Fibroblast of the aortic adventitia (primary cell): ENCODE measurements at places on chromosomes 5 and 9. TPM values are rescaled to one million over a fixed set of nuclear protein-coding genes. Genes with fewer than 3 reads are reported as not detected.

- no peak for DNase-seq
Observed at GRCh38 chr9:90459321-90459720, 183.3 kb downstream of the DIRAS2 start.

DNA sequence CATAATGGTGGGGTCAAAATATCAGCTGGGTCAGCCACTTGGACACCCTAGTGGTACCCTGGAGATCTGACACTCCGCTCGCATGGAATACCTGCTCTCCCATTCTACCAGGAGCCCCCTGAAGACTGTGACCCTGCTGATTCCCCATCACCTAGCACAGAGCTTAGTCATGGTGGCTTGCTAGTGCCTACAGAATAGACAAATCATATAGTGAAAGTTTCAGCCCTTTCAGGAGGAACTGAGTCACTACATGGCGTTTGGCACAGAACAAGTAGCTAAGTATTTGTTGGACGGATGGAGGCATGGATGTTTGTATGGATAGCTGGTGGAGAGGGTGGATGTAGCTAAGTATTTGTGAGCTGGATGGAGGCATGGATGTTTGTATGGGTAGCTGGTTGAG lies 65.3 kb downstream of the LMX1B start:
- no peak for DNase-seq

DNA sequence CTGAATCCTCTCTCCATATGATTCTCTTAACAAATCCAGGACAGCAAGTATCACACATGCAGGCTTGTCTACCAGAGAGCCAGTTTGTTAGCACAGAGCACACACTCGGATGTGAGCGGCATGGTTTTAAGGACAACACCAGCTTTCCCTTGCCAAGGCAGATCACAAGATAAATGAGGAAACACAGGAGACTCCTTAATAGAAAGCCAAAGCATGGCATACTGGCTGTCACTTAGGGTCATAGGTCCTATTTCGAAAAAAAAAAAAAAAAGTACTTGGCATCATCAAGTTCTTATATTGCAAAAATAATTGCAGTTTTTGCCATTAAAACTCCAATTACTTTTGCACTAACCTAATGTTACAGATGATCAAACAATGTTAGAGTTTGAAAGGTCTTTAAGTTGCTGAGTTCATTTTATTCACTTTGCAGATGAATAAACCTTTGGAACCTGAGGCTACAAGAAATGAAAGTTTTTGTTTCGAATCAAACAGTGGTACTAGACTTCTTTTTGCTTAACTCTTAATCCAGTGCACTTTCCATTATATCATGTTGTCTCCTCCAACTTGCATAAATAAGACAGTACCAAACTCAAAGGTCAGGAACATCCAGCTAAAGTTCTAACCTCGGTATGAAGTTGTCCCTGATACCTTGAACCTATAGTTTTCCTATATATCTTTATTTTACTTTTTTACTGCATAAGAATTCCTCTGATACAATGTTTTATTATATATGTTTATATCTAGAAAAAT lies 138.5 kb downstream of the MPDZ start:
- peak; percentile 7 for DNase-seq

- DNase-seq: no peak
Observed at GRCh38 chr9:131701789-131702337, 38.0 kb downstream of the RAPGEF1 start.

DNA sequence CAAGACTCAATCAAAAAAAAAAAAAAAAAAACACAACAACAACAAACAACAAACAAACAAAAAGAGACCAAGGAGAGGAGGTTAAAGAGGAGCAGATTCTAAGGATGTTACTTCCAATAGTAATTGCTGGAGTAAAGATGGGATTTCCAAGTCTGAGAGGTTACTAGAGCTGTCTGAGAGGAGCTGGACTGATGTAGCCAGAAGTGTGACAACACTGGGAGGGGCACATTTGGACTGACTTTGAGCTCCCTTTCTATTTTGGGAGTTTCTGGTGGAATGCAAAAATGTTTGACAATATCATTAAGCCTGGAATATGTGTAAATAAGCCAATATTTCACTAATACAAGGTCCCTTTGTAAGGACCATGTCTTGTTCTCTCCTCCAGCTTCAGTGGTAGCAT lies 25.3 kb upstream of the PANK3 start:
- no peak for DNase-seq

- no peak for DNase-seq
Observed at GRCh38 chr5:86983208-86983607, 284.5 kb upstream of the RASA1 start.

- DNase-seq: no peak
Observed at GRCh38 chr5:58365791-58366190, 94.1 kb downstream of the PLK2 start.

- DNase-seq: peak; percentile 96
Observed at GRCh38 chr5:132446621-132447020, 44.0 kb downstream of the IRF1 start.

DNA sequence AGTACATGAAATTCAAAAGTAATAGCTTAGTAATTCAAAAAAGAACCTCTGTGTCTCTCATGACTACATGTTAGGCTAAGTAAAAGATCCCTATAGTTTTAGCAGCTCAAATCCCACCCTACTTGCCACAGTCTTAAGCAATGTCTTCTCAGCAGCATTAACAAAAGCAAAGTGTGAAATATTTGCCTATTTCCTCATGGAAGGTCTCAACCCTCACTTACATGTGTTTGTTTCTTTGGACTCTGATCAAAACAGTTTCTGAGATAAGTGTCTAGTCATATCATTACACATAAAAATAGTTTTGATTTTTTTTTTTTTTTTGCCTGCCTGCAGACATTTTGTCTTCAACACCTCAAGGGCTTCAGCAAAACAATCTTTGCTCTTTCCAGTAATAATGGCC lies 310.5 kb downstream of the CETN3 start:
- no peak for DNase-seq

- peak; percentile 85 for DNase-seq
Observed at GRCh38 chr5:76765249-76765648, 49.3 kb downstream of the F2R start.

- DNase-seq: peak; percentile 60
Observed at GRCh38 chr9:2157277-2158110, 142.3 kb downstream of the SMARCA2 start.

GRCh38 chr9:113756476-113757192 lies 119.5 kb upstream of the ZNF618 start:
- DNase-seq: peak; percentile 30

DNA sequence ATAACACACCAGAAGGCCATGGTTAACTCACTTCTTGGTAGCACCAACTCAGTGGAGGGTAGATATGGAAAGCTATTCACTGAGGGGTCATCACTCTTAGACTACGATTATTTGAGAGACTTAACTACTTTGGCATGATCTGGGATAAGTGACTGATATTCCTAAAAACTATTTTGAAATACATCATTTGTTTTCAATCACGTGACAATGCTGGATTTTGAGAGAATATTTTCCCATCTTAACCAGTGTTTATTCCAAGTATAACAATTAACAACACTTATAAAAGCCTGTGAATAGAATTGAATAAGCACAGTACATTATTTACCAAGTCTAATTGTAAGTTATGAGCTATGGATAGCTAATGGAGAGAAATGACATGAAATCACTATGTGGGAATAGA lies 22.4 kb upstream of the CYLC2 start:
- DNase-seq: no peak

The FOXD4L5 gene
- total RNA-seq: under 0.01 TPM in 1 of 2 replicates, not detected in the other

The TMC1 gene
- total RNA-seq: 0.36 and 0.49 TPM in 2 replicates

The SYK gene
- total RNA-seq: not detected in 2 replicates

The NAA35 gene
- 25.9 and 47.0 TPM in 2 replicates for total RNA-seq

The SLC36A2 gene
- total RNA-seq: not detected in 2 replicates
